CD4-positive, alpha-beta T cell (primary cell): ENCODE measurements at places on chromosomes 11 and 22.

- DNase-seq, result no peak
Observed at GRCh38 chr11:119309953-119310681, 6.8 kb downstream of the MCAM start.

DNA sequence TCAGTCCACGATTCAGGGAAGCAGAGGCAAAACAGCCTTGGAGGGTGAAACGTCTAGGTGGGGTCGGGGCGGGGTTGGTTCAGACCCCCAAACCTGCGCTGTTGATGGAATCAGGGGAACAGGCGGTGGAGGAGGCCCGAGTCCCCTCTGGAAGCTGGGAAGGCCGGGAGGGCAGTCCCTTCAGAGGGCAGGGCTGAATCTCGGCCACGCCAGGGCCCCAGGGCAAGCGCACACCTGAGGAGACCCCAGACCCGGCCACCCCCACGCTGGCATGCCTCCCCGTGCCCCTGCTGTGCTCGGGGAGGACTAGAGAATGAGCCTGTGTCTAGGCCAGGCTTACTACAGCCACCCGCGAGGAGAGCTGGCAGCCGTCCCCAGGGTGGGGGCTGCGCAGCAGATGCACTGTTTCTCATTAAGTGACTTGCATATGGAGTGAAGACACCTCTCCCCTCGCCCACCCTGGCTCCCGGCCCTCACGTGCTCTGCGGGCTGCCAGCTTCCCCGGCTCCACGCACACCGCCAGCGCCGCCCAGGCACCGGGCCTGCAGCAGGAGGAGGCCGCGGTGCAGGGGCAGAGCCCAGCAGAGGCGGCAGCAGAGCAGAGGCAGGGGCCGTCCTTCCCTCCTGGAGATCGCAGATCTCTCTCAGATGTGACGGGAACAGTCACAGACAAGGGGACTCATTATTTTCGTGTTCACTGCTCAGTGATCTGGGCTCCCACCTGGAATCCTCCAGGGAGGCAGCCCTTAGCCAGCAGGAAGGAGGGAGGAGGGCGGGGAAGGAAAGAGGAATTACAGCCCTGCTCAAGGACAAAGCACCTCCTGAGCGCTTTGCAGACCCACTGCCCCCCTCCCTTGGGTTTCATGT, 47.1 kb upstream of the OPCML start:
- DNase-seq, result no peak

GRCh38 chr22:22666307-22667091, 22.1 kb downstream of the GGTLC2 start:
- DNase-seq, result no peak

- DNase-seq, result no peak
Observed at GRCh38 chr11:954392-955153, 28.9 kb downstream of the AP2A2 start.

DNA sequence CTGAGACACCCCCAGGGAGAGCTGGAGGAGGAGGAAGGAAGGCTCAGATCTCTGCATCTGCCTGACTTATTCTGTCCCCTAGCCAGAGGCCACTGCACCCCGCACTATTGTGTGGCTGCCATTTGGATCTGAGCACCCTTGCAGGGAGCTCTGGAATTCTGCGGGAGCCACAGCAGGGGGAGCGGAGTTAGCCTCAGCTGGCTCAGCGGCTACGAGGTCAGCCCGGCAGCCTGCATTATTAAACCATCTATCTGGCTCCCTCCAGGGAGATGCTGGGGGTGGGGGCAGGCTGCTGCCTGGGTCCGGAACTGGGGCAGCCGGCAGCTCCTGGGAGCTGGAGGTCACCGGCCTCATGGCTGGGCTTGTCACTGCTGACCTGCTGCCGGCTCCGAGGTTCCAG, 6.5 kb upstream of the ELFN2 start:
- no peak for DNase-seq

GRCh38 chr11:19577976-19578619, 134.5 kb upstream of the NAV2 start:
- DNase-seq, result no peak

GRCh38 chr22:30802202-30803166, 107.8 kb downstream of the OSBP2 start:
- DNase-seq, result peak; percentile 83

GRCh38 chr22:44683237-44683636, 18.8 kb upstream of the PRR5 start:
- no peak for DNase-seq

- DNase-seq, result no peak
Observed at GRCh38 chr22:28907311-28908008, 24.1 kb downstream of the ZNRF3 start.

DNA sequence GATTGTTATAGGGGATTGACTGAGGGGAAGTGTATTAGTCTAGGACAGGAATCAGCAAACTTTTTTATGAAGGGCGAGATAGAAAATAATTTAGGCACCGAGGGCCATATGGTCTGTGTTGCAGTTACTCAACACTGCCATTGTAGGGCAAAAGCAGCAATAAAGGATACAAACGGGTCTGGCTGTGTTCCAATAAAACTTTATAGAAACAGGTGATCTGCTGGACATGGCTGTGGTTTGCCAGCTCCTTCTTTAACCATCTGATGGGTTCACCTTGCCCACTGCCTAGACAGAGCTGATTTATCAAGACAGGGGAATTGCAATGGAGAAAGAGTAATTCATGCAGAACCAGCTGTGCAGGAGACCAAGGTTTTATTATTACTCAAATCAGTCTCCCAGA, 20.0 kb downstream of the PRR5L start:
- DNase-seq, result no peak

DNA sequence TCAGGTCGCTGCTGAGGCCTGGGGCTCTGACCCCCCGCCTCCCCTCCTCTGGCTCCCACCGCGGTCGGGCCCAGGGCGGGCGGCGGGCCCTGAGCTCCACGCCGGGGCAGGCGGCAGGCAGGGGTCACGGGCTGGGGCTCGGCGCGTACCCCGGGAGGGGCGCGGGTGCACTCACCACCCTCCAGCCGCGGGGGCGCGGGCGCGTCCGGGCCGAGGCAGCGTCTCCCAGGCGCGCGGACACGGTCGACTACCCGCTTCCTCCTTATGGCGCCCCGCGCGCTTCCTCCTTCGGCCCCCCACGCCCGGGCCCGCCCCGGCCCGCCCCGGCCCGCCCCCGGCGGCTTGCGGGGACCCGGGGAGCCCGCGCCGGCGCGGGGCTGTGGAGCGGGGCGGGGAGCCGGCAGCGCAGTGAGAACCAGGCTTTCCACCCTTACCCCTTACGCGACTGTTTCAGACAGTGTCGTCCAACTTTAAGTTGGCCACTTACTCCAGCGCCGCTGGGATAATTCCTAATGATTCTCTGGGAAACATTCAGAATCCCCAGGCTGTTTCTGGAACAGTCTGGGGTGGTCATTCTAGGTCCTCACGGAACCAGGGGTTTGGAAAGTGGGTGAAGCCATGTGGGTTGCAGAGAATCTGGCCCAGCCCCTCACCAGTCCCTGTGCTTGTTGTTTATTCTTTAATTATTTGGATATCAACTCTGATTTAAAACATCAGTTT, at the start of gene BID:
Gene BID (minus strand): TSS at position 264 of the 720 bp plus-strand sequence. CDS start 24,353 bp downstream, outside the sequence.
- no peak for DNase-seq
